ENCODE measurements at places on chromosomes 13 and 19.

DNA sequence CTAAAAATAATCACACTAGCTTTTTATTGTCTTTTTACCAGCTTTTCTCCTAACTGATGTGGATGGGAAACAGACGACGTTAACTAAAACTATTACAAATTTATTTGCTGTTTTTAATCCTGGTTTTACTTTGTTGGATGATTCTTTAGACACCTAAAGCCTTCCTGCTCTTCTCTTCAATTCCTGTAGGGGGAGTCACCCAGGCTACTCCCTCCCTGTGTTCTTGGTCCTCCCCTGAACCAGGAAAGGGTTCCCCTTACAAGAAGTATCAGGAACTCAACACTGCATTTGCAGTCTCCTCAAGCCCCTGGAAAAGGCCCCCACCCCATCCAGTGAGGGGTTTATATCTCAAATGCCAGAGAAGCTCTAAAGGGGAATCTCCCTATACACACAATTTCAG is 206.1 kb downstream of the SUCLA2 start:
- DNase-seq, result no peak

DNA sequence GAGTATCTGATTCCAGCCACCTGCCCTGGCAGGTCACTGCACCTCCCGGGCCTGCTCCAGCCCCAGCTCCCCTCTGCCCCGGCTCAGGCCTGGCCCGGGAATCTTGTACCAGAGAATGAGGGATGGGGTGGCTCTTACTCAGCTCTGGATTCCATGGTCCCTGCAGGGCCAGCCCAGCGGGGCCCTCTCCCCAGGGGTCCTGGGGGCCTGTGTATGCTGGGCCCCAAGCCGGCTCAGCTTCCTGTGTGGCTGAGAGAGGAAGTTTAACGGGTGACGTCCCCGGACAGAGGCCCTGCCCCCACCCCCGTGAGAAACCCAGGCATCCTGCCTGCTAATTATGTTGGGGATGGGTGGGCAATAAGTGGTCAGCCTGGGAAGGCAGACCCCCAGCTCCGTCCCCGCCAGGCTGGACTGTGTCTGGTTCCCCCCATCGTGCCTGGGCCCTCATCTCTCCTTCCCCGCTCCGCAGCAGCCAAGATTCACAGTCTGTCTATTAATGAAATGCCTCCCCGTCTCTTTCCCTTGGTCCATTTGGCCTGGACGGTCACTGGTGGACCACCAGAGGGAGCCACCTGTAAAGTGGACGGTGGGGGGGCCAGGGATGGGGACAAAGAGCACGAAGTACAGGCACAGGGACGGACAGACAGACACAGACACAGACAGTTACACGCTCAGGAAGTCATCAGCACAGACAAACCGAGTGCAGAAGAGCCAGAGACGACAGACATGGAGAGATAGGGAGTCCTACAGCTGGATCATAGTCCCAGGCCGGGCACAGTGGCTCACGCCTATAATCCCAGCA is at the start of gene DENND1C:
Gene DENND1C (minus strand): TSS at position 247 of the 802 bp plus-strand sequence. CDS start 92 bp downstream, at position 155.
- peak; percentile 43 for DNase-seq

DNA sequence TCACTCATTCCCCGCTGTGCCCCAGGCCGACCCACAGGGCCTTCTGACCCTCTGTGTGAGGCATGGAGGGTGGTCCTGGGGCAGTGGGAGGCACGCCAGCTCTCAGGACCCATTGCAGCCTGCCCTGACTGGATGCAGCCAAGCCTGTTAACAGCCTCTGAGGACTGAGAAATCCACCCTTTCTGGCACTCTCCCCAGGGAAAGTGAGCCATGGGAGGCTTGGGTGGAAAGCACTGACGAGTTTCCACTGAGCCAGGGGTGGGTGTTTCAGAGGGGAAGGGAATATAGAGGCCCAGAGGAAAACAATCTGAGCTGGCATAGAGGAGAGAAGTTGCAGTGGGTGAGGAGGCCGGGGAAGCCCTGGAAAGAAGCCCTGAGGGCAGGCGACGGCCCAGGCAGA is 30.6 kb upstream of the SLC7A10 start:
- no peak for DNase-seq

- DNase-seq, result no peak
These were observed 101.7 kb downstream of the TNFRSF19 start for GRCh38 chr13:23671897-23672296.

DNA sequence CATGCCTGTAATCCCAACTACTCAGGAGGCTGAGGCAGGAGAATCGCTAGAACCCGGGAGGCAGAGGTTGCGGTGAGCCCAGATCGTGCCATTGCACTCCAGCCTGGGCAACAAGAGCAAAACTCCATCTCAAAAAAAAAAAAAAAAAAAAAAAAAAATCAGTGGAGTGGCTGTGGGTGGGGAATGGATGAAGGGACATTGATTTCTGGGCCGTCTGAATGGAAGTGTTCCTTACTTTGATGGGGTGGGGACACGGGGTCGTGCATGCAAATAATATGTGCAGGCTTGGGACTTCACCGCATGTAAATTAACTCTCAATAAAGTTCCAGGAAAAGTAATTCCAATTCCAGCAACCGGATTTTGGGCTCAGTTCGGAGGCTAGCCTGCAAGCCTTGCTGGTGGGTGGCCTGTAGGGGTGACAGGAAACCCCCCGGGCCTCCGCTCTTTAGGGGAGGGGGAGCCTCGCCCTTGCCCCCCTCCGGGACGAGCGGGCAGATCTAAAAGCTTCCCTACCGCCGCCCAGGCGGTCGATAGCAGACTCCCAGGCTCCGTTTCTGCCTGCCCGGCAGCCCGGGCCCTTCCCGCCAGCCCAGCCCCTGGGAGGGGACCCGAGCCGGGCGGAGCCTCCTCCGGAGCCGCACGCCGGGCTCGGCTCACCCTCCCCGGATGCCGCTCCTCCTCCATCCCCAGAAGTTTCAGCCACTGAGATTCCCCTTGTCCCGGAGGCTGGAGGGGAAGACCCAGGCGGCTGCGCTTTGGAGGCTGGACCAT is 48.0 kb upstream of the ADGRE5 start:
- no peak for DNase-seq

DNA sequence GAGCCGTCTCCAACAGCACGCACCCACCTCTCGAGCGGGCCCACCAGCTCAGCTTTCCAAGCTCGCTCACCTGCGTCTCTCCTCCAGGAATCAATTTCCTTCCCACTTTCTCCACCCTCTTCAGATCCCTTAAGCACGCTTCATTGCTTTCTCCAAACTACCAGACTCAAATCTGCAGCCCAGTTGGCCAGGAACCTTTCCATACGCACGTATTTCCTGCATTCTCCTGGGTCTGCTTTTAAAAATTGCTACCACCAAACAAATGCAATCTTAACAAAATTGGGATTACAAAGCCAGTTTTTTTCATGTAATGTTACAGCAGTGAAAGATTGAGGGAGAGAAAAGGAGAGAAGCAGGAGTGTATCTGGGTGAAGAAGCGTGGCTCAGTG is 1.5 kb downstream of the ENOX1 start:
- no peak for DNase-seq

GRCh38 chr19:18289471-18290301 is 8.3 kb upstream of the JUND start:
- no peak for DNase-seq

DNA sequence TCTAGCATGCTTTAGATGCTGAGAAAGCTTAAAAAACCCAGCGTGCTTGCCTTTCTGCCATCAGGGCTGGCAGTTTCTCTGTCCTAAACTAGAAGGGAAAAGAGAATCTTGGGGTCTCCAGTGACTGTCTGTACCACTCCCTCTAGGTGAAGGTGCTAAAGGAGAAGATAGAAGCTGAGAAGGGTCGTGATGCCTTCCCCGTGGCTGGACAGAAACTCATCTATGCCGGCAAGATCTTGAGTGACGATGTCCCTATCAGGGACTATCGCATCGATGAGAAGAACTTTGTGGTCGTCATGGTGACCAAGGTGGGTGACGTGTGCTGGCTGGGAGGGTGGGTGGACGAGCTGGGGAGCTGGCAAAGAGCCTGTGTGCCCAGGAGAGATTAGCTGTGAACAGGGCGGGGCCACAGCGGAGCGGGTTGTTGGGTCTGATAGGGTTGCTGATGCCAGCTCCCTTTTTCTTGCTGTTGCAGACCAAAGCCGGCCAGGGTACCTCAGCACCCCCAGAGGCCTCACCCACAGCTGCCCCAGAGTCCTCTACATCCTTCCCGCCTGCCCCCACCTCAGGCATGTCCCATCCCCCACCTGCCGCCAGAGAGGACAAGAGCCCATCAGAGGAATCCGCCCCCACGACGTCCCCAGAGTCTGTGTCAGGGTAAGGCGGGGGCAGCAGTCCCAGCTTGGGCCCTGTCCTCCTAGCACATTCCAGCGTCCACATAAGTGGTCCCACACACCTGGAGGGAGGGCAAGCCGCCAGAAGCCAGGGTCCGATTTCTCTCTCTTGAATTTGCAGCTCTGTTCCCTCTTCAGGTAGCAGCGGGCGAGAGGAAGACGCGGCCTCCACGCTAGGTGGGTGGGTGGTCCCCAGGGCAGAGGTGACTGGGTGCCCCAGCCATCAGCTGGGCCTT is 2.3 kb downstream of the RAD23A start:
- no peak for DNase-seq

GRCh38 chr19:39335168-39335548 is 685 bp downstream of the GMFG start:
- DNase-seq, result no peak

DNA sequence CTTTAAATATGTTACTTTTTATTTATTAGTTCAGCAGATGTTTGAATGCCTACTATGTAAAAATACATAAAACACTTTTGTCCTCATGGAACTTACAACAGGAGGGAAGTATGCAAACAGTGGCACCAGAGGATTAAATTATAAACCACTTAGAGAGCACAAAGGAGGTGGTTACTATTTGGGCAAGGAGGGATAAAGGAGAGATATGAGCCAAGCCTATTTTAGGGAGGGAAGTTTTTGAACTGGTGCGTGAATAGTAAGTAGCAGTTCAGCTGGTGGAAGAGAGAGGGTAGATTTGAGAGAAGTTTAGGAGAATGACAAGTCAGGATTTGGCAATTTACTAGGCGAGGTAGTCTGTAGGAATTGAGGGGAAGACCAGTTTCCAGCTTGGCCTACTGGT is 8.6 kb downstream of the AKAP11 start:
- no peak for DNase-seq

- DNase-seq, result no peak
These were observed 128.7 kb downstream of the UQCRFS1 start for GRCh38 chr19:29084266-29084665.

DNA sequence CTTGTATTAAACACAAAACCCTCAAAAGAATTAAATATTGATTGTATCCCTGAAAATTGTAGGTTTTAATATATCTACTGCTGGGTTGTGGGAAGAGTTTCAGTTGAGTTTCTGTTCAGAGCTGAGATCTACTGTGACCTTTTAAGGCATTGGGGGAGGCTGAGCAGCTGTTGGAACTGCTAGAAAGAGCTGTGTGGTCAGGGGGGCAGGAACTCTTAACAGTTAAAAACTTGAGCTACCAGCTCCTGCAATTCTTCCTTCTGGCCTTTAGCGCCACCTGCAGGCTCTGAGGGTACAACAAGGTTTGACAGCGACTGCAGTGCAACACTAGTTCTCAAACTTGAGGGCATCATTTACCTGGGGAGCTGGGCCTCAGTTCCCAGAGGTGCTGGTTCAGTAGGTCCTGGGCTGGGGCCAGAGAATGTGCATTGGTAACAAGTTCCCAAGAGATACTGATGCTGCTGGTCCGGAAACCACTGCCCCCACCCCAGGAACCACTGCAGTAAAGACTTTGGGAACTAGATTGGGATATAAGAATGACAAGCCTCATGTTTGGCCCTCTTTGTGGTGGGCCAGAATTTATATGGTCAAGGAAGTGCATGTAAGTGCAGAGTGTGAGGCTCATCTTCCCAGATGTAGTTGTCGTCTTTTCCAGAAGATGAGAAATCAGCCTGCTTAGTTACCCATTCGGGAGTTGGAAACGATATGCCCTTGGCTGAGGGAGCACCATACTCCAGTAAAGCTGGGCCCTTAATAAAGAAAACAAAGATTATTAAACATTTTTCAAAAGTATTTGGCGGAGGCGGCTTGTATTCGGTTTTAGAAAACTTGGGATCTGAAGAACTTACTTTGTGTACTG is 2.6 kb downstream of the RNASEH2B start:
- peak; percentile 88 for DNase-seq

GRCh38 chr19:48271531-48272151 is 1.8 kb downstream of the ZNF114 start:
- DNase-seq, result no peak

- DNase-seq, result no peak
These were observed 804 bp downstream of the ZNF708 start for GRCh38 chr19:21328406-21328805.
